ENCODE measurements at places on chromosomes 6 and 20. TPM values are rescaled to one million over a fixed set of nuclear protein-coding genes. Genes with fewer than 3 reads are reported as not detected.

Gene CCHCR1
- total RNA-seq, result 11.3 TPM

Gene EPHA7
- under 0.01 TPM for total RNA-seq

Gene COL9A1
- not detected for total RNA-seq

Gene PAK5
- total RNA-seq, result not detected

Gene KHDC1L
- not detected for total RNA-seq

Gene CTAGE9
- not detected for total RNA-seq

Gene SAMD5
- total RNA-seq, result 0.88 TPM

Gene POM121L2
- not detected for total RNA-seq

Gene SYNDIG1
- total RNA-seq, result 5.6 TPM

Gene NHLRC1
- 2.1 TPM for total RNA-seq

Gene PLN
- 0.83 TPM for total RNA-seq

Gene NXT1
- 20.1 TPM for total RNA-seq

Gene RIPPLY2
- not detected for total RNA-seq

All from smooth muscle cell of the umbilical artery (primary cell).